ENCODE measurements at places on chromosomes 1 and 21. TPM values are rescaled to one million over a fixed set of nuclear protein-coding genes. Genes with fewer than 3 reads are reported as not detected.

The DDI2 gene
- total RNA-seq = 46.0 TPM

The PLD5 gene
- 0.21 TPM for total RNA-seq

The MPZ gene
- 2.9 TPM for total RNA-seq

The AGO1 gene
- total RNA-seq = 48.4 TPM

The USH2A gene
- total RNA-seq = 0.08 TPM

The HLX gene
- total RNA-seq = 2.9 TPM

The FBXO2 gene
- total RNA-seq = 12.0 TPM

The SGIP1 gene
- total RNA-seq = 0.59 TPM

Measured in suprapubic skin (tissue), 4 donors.